Activated T-cell treated with anti-CD3 and anti-CD28 coated beads, Interleukin-2, amount 50 U/mL, for 72 hours (primary cell): ENCODE measurements at places on chromosomes 1 and 21. TPM values are rescaled to one million over a fixed set of nuclear protein-coding genes. Genes with fewer than 3 reads are reported as not detected.

Gene EDARADD
- total RNA-seq: 1.9 TPM

Gene MAD2L2
- total RNA-seq: 76.5 TPM

Gene NECTIN4
- total RNA-seq: 0.31 TPM

Gene ELAPOR1
- 10.2 TPM for total RNA-seq

Gene SPATA6
- 5.7 TPM for total RNA-seq

Gene PADI2
- total RNA-seq: 0.10 TPM

Gene CD1E
- total RNA-seq: not detected

Gene KRTAP7-1
- total RNA-seq: not detected

Gene SAMD11
- total RNA-seq: 0.12 TPM

Gene ADAMTS4
- 4.0 TPM for total RNA-seq

Gene PKP1
- not detected for total RNA-seq

Gene TTC39A
- total RNA-seq: 0.77 TPM

Gene FCGR3A
- total RNA-seq: 0.38 TPM

Gene PTPN22
- 59.8 TPM for total RNA-seq

Gene NPPB
- not detected for total RNA-seq

Gene HENMT1
- total RNA-seq: 21.1 TPM

Gene ADAM30
- total RNA-seq: not detected

Gene GBP3
- 7.1 TPM for total RNA-seq

Gene GNG4
- total RNA-seq: 20.4 TPM

Gene IFFO2
- total RNA-seq: 69.2 TPM

Gene OR2M7
- not detected for total RNA-seq

Gene CLCC1
- total RNA-seq: 19.7 TPM

Gene ABCG1
- 53.1 TPM for total RNA-seq

Gene SMIM12
- 52.8 TPM for total RNA-seq

Gene LGR6
- total RNA-seq: 0.69 TPM

Gene PYHIN1
- total RNA-seq: 23.0 TPM

Gene FAM72C
- 49.2 TPM for total RNA-seq

Gene CLCA4
- total RNA-seq: not detected

Gene SNIP1
- 29.1 TPM for total RNA-seq

Gene KLHDC9
- 7.1 TPM for total RNA-seq

Gene DISC1
- 5.8 TPM for total RNA-seq

Gene OR14I1
- not detected for total RNA-seq

Gene ARHGEF16
- not detected for total RNA-seq

Gene SYPL2
- 0.10 TPM for total RNA-seq

Gene NBPF6
- total RNA-seq: not detected

Gene KCNJ9
- total RNA-seq: not detected

Gene S100A2
- 1.7 TPM for total RNA-seq

Gene PRDX6
- 136 TPM for total RNA-seq

Gene TDRD5
- not detected for total RNA-seq

Gene RIMS3
- total RNA-seq: 9.3 TPM

Gene NBPF8
- 22.5 TPM for total RNA-seq

Gene RAB3B
- 0.12 TPM for total RNA-seq

Gene PROK1
- total RNA-seq: 0.17 TPM

Gene ASCL5
- total RNA-seq: 0.16 TPM

Gene KRTAP10-9
- not detected for total RNA-seq

Gene ZNF496
- total RNA-seq: 32.9 TPM

Gene TDRD10
- total RNA-seq: 0.86 TPM

Gene TMEM59
- 179 TPM for total RNA-seq

Gene MEAF6
- 108 TPM for total RNA-seq

Gene NTRK1
- 21.4 TPM for total RNA-seq

Gene FCN3
- not detected for total RNA-seq

Gene LACTBL1
- total RNA-seq: not detected

Gene TRAF3IP3
- total RNA-seq: 157 TPM
